ENCODE measurements at places on chromosomes 7 and 10. TPM values are rescaled to one million over a fixed set of nuclear protein-coding genes. Genes with fewer than 3 reads are reported as not detected.

The NUPR2 gene
- not detected for total RNA-seq

The HMX3 gene
- not detected for total RNA-seq

The LBX1 gene
- total RNA-seq, result not detected

The EPO gene
- total RNA-seq, result not detected

The SLC26A5 gene
- not detected for total RNA-seq

The CYTH3 gene
- total RNA-seq, result 30.0 TPM

The SLC16A12 gene
- 0.67 TPM for total RNA-seq

The FHIP2A gene
- total RNA-seq, result 11.4 TPM

The MRPS33 gene
- 99.8 TPM for total RNA-seq

The LRRN3 gene
- total RNA-seq, result not detected

Measured in A549 treated with Hydrocortisone at 1 μM for 4 hours (cell line).